Activated CD4-positive, alpha-beta T cell treated with anti-CD3 and anti-CD28 coated beads, Interleukin-2, amount 10 ng/mL, durations not matched to agents 24 days and 14 days (primary cell): ENCODE measurements at places on chromosomes 11 and 22. TPM values are rescaled to one million over a fixed set of nuclear protein-coding genes. Genes with fewer than 3 reads are reported as not detected.

Gene KCNJ5
- total RNA-seq: not detected in 2 replicates

Gene AP2A2
- 51.4 and 53.8 TPM in 2 replicates for total RNA-seq

Gene MALAT1
- 5,198 and 5,435 TPM in 2 replicates for total RNA-seq

Gene TEX12
- total RNA-seq: not detected in 2 replicates

Gene NXPE1
- total RNA-seq: not detected in 2 replicates

DNA sequence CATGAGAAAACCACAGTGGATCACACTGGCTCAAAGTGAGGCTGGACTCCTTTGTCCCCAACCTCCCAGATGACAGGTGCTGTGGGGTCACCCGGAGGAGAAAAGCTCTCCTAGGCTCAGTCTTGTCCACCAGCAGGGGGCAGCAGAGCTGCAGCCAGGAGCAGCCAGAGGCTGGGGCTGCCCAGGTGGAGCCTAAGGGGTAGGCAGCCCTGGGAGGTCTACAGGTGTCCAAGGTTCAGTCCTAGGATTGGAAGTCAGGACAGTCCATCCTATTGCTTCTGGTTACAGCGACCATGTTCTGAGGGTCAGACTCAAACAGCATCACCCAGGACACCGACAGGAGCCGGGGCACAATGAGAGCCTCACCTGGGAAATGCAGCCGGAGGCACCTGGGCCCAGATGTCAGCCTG is 77.6 kb upstream of the IGLL5 start:
- no peak overlapping the region for H3K4me3 ChIP-seq
- peak; percentile 89 for DNase-seq
- peaks cover 26% of the 10 kb centered on the region for H3K27me3 ChIP-seq
- no peak overlapping the region for H3K27ac ChIP-seq
- peaks cover 7% of the 10 kb centered on the region for H3K4me1 ChIP-seq

- peaks cover 4% of the 10 kb centered on the region for H3K4me1 ChIP-seq
- no peak overlapping the region for H3K4me3 ChIP-seq
- peaks cover 22% of the 10 kb centered on the region for H3K27me3 ChIP-seq
- no peaks in the 10 kb centered on the region for H3K36me3 ChIP-seq
- no peak for DNase-seq
Observed at GRCh38 chr11:57279116-57279515, 42.1 kb upstream of the APLNR start.

DNA sequence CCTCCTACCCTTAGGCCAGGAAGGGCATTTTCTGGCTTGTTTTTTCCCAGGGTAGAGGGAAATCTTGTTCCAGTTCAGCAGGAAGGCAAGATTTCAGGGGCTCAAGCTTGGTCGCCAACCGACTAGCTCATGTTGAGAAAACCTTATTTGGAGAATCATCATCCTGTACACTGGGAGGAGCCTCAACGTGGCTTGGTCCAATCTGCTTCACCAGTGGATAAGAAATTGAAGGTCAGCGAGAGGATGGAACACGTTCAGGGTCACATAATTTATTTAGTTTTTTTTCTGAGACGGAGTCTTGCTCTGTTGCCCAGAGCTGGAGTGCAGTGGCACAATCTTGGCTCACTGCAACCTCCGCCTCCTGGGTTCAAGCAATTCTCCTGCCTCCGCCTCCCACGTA is 20.5 kb downstream of the FADS2 start:
- peak overlapping the region; percentile 48 for H3K27ac ChIP-seq
- DNase-seq: no peak
- peaks cover 62% of the 10 kb centered on the region for H3K36me3 ChIP-seq
- no peaks in the 10 kb centered on the region for H3K4me1 ChIP-seq
- no peaks in the 10 kb centered on the region for H3K27me3 ChIP-seq

DNA sequence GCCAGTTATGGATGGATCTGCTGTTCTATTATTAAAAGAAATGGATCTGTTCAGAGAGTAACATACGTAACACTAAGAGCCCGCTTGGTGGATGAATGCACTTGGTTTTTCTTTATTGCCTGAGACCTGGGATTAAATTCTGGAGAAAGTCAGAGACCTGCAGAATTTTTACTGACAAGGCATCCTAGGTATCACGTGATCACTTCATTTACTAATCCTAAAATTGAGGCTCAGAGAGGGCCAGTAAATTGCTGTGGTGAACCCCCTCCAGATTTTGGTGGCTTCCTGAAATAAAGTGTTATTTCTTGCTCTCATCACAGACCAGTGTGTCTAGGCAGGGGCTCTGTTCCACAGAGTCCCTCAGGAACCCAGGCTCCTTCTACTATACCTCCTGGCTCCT is 187.9 kb upstream of the LARGE1 start:
- H3K27me3 ChIP-seq: no peaks in the 10 kb centered on the region
- no peaks in the 10 kb centered on the region for H3K36me3 ChIP-seq
- H3K4me3 ChIP-seq: no peak overlapping the region
- no peak for DNase-seq
- H3K4me1 ChIP-seq: no peaks in the 10 kb centered on the region

DNA sequence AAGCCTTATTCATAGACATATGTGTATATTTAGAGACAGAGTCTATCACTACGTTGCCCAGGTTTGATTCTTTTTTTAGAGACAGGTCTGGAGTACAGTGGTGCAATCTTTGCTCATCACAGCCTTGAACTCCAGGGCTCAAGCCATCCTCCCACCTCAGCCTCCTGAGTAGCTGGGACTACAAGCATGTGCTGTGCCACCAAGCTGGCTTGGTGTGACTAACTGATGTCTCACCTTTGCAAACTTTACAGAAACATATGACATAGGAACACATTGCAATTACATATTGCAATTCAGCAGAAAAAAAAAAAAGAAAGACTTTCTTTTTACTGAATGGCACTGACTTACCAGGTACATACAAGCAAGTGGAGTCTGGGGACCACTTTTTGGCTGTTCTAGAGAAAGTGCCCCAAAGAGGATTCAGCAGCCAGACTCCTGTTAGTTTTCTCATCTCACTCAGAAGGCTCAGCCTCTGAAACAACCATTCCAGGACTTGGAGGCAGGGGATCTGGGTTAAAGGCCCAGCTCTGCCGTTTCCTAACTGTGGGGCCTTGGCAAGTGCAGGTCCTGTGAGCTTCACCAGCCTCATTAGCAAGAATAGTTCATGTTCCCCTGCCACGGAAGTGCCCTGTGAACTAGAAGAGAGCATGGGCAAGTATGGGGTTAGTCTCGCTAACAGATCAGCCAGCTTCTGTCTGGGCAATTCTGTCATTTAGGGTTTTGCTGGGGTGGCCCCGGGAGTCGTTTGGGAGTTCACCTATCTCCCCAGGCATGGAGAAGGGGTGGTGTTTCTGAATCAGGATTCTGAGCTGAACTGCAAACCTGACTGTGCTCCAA is 11.3 kb upstream of the NFAM1 start:
- H3K4me3 ChIP-seq: peak overlapping the region; percentile 78
- H3K4me1 ChIP-seq: peaks cover 35% of the 10 kb centered on the region
- H3K36me3 ChIP-seq: no peaks in the 10 kb centered on the region
- no peaks in the 10 kb centered on the region for H3K27me3 ChIP-seq

DNA sequence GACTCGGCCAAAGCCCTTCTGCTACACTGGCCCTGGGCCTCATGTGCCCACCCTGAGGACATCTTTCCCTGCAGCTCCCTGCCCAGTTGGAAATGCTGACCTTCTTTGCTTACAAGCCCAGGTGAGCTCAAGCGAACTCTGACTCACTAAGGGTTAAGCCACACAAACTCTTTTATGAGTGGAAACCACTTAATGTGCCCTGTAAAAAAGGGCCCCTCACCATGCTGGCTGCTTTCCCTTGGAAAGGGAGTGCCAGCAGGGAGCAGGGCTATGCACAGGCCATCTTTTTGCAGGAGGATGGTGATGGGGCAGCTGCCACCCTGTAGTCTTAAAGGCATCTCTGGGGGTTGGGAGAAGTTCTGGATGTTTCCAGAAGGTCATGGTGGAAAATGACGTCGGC is 18.7 kb downstream of the EHF start:
- no peaks in the 10 kb centered on the region for H3K36me3 ChIP-seq
- peaks cover 59% of the 10 kb centered on the region for H3K27me3 ChIP-seq
- H3K27ac ChIP-seq: no peak overlapping the region
- H3K4me1 ChIP-seq: no peaks in the 10 kb centered on the region
- H3K4me3 ChIP-seq: no peak overlapping the region
- no peak for DNase-seq

DNA sequence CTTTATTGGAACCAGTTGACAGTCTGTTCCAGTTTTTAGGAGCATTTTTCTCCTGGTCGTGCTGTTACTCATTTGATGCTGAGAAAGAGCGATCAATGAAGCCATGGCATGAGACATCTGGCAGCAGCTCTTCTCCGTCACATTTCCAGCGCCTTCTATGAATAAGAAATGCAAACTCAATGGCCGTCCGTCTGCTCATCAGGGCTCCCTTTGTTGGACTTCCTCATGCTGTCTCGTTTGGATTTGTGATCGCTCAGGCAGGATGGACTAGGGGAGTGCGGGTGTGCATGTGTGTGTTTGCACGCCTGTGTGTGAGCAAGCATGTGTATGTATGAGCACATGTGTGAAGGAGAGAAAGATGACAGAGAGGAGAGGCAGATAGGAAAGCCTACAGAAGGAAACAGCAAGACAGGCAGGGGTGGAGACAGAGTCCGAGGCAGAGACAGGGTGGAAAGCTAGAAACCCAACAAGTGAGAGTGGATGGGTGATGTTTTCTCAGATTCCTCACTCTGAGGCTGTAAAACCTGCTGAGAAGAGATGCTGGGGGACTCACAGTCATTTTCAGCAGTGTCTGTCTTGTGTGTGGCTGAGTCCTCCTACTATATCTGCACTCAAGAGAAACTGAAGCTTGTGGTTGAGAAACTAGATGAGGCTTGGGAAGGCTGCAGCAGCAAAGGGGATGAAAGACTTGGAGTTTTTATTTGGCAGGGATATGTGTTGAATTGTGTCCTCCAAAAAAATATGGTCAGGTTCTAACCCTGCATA is 56.0 kb upstream of the CLMP start:
- peaks cover 37% of the 10 kb centered on the region for H3K27me3 ChIP-seq
- no peak for DNase-seq
- H3K4me1 ChIP-seq: peaks cover 7% of the 10 kb centered on the region

GRCh38 chr11:32108576-32108975 is 17.7 kb downstream of the RCN1 start:
- peaks cover 9% of the 10 kb centered on the region for H3K27me3 ChIP-seq
- H3K27ac ChIP-seq: no peak overlapping the region
- H3K4me3 ChIP-seq: no peak overlapping the region
- H3K4me1 ChIP-seq: peaks cover 4% of the 10 kb centered on the region
- peaks cover 16% of the 10 kb centered on the region for H3K36me3 ChIP-seq

GRCh38 chr11:3854977-3855807 is at the start of gene STIM1:
Gene STIM1, plus strand, starts transcription at chr11:3855664. Its CDS starts 607 bp downstream, at chr11:3856271.
- peak; percentile 100 for DNase-seq
- no peaks in the 10 kb centered on the region for H3K27me3 ChIP-seq
- peaks cover 56% of the 10 kb centered on the region for H3K4me1 ChIP-seq
- H3K36me3 ChIP-seq: peaks cover 15% of the 10 kb centered on the region

GRCh38 chr11:93737904-93738612 is 3.2 kb downstream of the TAF1D start:
- H3K4me1 ChIP-seq: peaks cover 60% of the 10 kb centered on the region
- H3K4me3 ChIP-seq: peak overlapping the region; percentile 100
- DNase-seq: no peak
- H3K36me3 ChIP-seq: peaks cover 80% of the 10 kb centered on the region
